ENCODE measurements at places on chromosomes 12 and 14.

- no peak for DNase-seq
Measured at GRCh38 chr12:46982629-46983392, 96.6 kb upstream of the PCED1B start.

GRCh38 chr12:116385486-116386217 is 108.2 kb upstream of the MED13L start:
- DNase-seq = no peak

GRCh38 chr12:121214855-121215745 is 5.2 kb downstream of the P2RX4 start:
- DNase-seq = peak; percentile 84

DNA sequence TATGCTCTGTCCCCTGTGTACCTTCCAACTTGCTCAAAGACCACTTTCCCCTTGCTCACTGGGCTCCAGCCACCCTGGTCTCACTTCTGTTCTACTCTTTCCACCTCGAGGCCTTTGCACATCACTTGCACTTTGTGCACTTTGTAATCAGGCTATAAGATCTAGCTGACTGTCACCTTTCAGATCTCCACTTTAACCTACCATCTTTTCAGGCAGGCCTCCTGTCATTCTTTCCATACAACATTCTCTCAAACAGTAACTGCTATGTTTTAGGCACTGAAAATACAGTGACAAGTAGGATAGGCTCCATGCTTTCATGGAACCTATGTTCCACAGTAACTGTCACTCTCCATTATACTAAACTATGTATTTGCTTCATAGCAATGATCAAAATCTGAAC is 14.0 kb downstream of the CPM start:
- no peak for DNase-seq

- DNase-seq = no peak
Measured at GRCh38 chr12:29544428-29545101, 47.1 kb upstream of the OVCH1 start.

DNA sequence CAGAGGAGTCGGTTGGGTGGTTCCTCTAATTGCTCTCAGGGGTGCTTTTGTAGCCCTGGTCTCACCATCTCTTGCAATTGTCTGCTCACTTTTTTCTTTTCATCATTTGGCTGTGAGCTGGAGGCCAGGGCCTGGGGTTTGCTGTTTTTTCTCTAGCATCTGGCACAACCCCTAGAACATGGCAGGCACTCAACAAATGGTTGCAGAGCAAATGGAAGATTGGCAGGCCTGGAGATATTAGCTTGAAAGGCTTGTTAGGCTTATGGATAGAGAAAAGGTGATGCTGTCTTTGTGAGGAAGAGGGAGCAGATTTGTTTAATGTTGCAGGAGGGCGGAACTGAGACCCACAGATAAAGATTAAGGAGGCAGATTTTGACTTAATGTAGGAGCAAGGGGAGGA is 47.0 kb downstream of the GALNT8 start:
- DNase-seq = no peak

DNA sequence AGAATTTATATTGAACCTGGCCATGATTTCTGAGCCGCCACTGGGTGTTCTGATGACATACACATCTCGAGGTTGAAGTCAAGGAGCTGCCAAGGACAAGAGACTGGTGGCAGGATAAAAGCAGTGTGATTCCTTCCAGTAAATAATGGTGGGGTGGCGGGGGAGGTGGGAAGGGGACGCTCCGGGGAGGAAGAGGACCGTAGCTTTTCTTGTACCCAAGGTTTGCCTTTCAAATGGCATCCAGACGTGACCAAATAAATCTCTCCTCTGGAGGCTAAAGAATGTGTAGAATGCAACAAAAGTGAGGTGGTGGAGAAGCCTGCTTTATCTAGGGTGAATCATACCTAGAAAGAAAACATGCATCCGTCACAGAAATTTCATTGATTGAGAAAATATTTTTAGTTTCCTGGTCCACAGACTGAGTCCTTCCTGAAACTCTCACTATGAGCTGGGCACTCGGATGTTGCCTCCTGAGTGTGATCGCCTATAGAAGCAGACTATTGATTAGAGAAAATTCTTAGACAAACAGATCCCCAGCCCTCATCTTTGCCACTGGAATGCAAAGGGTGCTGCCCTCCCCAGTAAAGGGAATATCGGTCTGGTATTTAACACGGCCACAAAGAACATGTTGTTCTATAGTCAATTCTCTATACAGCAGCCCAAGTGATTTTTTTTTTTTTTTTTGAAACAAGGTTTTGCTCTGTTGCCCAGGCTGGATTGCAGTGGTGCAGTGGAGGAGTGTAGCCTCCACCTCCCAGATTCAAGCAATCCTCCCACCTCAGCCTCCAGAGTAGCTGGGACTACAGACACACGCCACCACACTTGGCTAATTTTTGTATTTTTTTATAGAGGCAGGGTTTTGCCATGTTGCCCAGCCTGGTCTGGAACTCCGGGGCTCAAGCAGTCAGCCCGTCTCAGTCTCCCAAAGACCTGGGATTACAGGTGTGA is 112.1 kb downstream of the DPF3 start:
- peak; percentile 87 for DNase-seq

DNA sequence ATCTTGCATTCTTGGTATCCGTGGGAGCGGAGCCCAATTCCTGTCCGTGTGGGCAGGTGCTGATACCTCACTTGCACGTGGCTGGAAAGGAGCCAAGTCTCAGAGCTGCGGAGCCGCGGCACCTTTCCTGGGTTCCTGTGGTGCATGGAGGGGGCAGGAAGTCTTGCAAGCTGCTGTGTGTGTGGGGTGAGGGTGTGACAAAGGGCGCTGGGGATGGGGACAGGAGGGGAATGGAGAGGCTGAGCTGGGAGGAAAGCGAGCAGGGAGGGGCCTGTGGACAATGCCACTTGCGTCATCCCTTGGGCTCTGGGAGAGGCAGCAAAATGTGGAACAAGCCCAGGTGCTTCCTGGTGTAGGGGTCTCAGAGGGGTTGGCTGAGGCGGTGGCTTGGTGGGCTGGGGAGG is 86.7 kb downstream of the CALM1 start:
- DNase-seq = no peak

DNA sequence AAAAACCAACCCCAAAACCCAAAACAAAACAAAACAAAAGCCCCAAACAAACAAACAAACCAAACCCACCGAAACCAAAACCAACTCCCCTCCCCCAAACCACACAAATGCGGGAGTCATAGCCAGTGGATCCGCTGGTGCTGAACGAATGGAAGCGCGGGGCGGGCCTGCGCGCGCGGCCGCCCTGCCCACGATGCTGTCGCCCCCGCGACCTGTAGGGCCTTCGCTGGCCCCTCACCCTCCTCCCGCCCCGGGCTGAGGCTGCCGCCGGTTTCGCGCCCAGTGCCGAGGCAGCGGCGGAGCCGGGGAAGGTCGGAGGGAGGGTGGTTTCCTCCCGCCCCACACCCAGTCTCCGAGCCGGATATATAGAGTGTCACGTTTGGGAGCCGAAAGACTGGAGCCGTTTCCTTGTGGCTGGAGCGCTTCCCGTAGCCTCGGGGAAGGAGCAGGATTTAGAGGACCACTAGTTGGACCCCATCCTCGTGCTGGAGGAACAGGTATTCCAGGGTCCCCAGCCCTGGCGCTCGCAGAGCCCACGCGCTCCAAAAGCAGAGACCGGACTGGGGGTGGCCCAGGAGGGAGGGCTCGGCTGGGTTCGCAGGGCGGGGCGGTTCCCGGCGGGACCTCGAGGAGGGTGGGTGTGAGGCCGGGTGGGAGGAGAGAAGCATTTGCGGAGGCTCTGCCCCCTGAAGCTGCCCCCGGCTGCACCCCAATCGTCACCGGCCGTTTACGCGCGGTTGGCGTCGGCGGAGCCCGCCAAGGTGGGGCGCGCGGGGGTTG is at the start of gene FAR2:
Gene FAR2 (plus strand): TSS at position 368 of the 780 bp plus-strand sequence. CDS start 121,172 bp downstream, outside the sequence.
- DNase-seq = peak; percentile 48

DNA sequence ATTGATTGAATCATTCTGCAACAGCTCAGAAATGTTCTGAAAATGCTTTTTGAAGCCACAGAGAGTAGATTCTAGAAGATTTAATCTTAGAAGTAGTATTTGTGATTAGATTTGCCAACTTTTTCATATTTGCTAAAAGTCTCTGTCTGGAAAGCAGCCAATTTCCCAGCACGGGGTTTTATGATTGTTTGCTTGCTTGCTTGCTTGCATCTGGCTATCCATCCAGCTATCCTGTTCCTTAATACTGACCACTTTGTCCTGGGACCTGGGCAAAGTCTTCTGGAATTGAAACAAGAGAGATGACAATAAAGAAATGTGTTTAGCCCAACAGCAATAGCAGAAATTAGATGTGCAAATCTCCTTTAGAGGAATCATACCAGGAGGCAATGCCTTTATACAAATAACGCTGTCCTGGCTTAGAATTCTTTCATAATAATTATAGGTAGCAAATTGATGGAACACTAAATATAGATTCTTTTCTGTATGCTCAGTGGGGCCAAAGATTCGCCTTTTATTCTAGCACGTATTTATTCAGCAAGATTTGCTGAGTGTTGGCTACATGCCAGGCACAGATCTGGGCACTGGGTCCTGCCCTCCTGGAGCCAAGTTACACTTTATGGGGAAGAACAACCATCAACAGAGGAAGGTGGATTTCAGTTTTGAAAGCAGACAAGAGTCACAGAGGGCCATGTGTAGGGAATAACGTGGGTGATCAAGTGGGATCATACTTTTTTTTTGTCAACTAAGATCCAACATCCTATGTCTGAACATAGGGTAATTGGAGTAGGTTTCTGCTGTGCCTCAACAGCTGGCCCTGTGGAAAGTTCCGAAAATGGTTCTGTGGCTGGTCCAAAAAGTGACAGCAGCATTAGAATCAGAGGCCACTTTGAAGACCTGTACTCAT is 25.3 kb downstream of the MYBPC1 start:
- no peak for DNase-seq

- DNase-seq = peak; percentile 42
Measured at GRCh38 chr12:75488553-75488952, 8.0 kb downstream of the GLIPR1 start.

DNA sequence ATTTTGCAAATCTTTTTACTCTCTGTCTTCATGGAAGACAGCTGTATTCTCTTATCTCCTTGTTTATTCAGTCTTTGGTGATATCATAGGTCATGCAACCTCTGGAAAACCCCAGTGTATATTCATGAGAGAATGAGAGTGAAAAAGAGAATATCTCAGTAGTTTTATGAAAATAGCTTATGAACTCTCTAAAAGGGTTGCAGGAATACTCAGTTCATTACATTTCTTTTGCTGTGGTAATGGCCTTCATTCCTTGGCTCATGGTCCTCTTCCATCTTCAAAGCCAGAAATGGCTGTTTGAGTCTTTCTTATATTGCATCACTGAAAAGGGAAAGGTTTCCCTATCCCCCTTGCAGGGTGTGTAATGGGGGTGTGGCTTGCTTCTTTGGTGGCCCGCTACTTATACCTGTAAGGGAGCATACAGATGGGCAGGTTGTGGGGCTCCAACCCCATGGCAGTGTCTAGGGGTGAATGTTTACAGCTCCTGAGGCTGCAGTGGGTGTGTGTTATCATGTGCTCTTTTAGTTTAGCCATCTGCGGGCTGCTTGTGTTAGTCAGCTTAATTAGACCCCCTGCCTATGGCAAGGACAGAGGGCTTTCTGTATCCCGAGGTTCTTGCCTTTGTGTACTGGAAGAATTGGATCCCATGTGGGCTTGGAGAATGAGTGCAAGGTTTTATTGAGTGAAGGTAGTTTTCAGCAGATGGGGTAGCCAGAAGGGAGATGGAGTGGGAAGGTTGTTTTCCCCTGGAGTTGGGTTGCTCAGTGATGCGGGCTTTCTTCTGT is 150.2 kb downstream of the CCDC91 start:
- DNase-seq = peak; percentile 5

DNA sequence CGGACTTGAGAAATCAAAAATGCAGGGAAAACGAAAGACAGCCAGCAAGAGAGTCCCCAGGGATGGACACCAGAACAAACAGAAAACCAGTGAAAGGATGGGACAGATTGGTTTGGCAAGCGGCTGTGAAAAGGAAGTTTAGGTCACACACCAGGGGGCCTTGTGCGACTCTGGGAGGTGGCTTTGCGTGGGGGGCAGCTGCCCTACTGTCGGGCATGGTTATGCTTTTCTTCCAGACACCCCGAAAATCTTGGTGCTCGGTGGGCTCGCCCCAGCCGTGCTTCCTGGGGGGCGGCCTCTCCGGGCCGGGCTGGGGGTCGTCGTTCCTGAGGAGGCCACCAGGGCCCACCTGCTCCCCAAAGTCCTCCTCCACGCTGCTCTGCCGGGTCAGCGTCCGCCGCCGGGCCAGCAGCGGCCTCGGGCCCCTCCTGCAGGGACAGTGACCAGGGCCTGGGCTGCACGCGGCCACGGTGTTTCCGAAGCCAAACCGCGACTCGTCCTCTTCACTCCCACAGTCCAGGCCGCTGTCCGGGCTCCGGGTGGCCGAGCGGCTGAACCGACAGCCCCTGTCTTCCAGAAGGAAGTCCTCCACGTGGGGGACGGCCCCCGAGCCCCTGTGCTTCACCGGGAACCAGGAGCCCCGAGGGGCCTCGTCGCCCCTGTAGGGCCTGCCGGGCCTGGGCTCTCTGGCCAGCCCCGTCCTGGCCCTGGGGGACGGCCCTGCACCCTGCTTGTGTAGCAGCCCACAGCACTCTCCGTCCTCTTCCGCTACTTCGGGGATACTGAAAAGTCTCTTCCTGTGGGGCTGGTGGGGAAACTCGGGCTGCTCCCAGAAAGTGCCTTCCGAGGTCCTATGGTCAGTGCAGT is 86.5 kb downstream of the PIWIL1 start:
- no peak for DNase-seq

DNA sequence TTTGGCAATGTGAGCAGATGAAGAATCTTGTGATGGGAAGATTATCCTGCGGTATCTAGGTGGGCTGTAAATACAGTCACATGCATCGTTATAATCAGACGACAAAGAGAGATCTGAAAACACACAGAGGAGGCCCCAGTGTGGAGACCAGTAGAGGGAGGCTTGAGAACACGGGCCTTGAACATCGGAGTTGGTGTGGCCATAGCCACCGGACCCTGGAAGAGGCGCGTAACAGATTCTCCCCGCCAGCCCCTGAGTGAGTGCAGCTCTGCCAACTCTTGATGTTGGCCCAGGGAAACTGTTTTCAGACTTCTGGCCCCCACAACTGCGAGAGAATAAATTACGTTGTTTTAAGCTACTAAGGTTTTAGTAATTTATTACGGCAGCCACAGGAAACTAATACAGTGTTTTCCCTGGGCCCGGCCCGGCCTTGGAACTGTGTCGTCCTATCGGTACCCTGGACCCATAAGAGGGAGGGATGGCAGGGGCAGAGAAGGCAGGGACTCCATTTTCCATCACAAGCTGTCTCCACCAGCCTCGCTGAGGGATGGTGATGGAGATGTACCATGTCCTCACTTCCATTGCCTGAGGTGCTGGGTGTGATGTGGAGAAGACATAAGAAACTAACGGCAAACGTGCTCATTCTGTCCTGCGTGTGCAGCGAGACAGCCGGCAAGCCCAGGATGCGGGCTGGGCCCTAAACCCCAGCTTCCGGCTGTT is 91.6 kb downstream of the NTF3 start:
- DNase-seq = no peak

Data from fibroblast of skin of right quadriceps (primary cell).